NCI-H526 (cell line): ENCODE measurements at places on chromosomes 6 and 20.

DNA sequence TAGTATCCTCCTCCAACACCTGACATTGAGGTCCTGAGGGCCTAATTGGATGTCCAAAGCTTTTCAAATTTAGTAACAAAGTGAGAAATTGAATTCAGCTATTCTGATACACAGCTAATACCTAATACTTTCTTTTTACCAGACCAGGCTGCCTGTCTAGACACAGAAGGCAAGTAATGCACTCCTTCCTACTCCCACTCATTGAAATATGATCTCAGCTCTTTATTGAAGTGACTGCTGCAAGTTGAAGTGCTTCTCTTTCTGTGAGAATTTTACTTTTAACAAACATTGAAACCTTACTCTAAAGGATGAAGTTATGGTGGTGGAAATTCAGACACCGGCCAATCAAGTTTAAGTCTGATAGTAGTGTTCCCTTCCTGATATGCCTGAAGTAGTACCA is 90.8 kb upstream of the OGFRL1 start:
- no peak for DNase-seq

DNA sequence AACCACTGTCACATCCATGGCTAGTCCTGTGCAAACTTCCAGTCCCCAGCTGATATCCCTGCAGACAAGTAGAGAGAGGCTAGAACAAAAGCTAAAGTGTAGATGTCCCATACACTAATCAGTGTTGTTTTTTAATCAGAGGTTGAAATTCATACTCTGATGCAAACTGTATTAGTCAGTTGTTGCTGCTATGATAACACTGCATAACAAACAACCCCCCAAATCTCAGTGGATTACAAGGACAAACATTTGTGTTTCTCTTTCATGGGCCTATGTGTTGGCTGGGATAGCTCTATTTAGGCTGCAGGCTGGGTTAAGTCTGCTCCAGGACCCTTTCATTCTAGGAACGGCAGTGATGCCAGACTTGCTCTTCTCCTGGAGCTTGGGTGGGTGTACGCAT is 26.8 kb downstream of the BNIP5 start:
- DNase-seq, result no peak

DNA sequence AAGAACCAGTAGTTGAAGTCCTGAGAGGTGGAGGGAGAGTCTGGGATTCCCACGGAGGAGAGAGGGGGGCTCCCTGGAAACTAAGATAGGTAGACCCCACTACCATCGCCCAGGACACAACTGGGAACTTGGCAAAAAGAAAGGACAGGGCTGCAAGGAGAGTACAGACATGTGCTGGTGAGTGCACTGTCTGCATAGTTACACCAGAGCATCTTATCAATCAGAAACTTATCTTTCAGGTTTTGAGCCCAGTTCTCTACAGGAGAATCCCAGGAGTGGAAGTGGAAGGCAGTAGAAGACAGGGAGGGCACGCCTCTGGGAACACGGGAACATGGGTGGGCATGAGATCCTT is 12.2 kb downstream of the NFKBIL1 start:
- no peak for DNase-seq

DNA sequence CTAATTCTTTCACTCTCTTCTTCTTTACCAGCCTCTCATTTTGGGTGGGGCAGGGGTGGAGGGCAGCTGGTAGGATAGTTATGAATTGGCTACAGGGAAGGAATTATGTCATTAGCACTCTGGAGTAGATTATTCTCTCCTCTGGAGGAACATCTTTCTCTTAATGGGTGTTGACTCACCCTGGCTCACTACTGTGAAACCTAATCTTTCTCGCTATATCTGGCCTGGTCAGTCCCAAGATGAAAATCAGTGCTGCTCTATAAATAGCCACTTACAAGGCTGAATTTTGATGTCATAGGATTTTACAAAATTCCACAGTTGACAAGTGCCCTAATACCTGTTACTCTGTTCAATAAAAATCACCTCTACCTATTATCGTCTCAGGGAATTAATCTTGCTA is 151.3 kb downstream of the COL9A1 start:
- no peak for DNase-seq

DNA sequence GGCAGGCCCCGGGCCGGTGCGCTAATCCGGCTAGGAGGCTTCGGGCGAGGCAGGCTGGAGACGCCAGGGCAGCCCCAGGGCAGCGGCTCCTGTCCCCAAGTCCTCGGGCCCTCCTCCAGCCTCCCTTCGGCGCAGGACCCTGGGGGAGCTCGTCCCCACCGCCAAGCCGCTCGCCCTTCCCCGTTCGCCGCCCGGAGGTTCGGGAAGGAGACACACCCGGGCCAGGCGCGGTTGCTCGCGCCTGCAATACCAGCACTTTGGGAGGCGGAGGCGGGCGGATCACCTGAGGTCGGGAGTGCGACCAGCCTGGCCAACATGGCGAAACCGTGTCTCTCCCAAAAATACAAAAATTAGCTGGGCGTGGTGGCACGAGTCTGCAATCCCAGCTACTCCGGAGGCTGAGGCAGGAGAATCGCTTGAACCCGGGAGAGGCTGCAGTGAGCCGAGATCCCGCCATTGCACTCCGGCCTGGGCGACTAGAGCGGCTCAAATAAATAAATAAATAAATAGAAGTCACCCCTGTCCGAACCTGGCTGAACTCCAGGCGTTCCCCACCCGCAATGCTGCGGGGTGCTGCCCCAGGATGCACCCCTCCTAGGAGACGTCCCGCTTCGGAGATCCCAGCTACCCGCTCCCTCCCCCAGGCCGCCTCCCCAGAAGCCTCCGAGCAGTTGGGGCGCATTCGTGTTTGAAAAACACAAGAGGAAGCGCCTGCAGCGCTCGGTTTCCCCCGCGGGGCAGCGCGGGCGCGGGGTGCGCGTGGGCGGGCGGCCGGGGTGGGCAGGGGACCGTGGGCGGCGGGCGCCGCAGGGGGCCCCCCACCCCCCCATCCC is 27.5 kb downstream of the SERPINB9 start:
- DNase-seq, result no peak

DNA sequence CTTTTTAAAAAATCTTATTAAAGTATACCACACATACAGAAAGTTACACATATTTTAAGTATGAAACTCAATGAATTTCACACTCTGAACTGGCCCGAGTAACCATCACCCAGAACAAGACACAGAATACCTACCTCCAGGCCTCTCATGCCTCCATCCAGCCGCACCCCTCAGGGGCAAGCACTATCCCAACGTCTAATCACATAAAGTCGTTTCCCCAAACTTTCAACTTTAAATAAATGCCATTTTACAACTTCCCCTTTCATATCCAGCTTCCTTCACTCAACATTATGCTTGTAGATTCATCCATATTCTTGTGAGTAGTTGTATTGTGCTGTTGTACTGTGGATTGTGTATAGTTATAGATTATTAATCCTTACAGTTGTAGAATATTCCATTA is 539.1 kb downstream of the CD83 start:
- DNase-seq, result no peak

GRCh38 chr6:75759207-75759606 is 10.2 kb downstream of the MYO6 start:
- DNase-seq, result no peak

- DNase-seq, result no peak
Measured at GRCh38 chr6:158358450-158359077, 46.3 kb downstream of the TULP4 start.

DNA sequence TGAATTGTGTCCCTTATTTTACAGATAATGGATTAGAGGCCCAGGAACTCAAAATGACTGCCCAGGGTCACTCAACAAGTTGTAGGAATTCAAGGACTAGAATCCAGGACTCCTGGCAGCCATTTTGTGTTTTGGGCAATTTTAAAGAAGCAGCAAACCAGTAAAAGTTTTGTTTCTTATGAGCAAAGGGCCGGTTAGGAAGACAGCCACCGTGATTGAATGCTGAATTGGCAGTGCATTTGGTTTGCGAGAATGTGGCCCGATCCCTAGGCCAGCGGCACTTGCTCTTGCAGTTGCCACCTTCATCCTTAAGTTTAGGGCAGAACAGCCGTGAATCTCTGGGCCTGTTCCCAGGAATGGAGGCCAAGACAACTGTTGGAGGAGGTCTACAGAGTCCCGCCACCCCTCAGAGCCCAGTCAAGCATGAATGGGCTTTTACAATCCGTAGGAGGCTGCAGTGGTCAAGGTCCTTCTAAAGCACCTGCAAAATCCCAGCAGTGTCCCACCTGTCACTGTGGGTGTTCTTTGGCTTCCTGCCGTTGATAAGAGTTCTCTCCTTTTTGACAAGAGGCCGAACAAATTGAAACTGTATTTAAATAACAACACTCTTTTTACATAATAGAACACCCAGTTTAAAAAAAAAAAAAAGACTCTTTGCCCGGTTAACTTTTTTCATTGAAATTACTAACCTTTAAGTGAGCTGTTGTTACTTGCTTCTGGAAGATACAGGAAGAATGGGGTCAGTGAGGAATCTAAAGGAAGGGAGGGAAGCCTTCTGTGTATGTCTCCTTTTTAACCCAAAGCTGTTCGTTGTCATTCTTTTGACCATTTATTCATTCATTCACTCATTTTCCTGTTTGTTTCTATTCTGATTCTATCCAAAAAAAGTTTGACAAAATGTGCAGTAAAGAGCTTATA is 68.7 kb downstream of the PHACTR2 start:
- no peak for DNase-seq

- no peak for DNase-seq
Measured at GRCh38 chr6:15892369-15892768, 229.5 kb upstream of the DTNBP1 start.

DNA sequence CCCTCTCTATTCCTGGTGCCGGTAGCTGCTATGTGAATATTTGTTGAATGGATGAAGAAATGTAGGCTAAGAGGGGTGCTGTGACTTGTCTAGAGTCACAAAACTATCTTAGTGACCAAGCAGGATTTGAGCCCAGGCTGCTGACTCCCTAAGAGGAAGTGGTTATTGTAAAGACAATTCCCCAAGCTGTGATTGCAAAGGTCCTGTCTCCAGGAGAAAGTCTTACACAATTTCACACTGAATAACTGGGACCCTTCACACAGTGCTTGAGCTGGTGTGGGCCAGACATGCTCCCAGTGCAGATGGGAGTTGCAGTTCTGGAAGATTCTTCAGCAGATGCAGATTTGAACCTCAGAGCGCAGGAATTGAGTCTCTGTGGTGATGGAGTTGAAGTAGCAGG is 38.1 kb downstream of the IYD start:
- DNase-seq, result no peak

- DNase-seq, result peak; percentile 3
Measured at GRCh38 chr6:139327038-139327437, 35.2 kb upstream of the TXLNB start.

- DNase-seq, result no peak
Measured at GRCh38 chr6:135527116-135527959, 29.8 kb upstream of the AHI1 start.

- DNase-seq, result no peak
Measured at GRCh38 chr20:37941332-37941731, 38.4 kb downstream of the VSTM2L start.

DNA sequence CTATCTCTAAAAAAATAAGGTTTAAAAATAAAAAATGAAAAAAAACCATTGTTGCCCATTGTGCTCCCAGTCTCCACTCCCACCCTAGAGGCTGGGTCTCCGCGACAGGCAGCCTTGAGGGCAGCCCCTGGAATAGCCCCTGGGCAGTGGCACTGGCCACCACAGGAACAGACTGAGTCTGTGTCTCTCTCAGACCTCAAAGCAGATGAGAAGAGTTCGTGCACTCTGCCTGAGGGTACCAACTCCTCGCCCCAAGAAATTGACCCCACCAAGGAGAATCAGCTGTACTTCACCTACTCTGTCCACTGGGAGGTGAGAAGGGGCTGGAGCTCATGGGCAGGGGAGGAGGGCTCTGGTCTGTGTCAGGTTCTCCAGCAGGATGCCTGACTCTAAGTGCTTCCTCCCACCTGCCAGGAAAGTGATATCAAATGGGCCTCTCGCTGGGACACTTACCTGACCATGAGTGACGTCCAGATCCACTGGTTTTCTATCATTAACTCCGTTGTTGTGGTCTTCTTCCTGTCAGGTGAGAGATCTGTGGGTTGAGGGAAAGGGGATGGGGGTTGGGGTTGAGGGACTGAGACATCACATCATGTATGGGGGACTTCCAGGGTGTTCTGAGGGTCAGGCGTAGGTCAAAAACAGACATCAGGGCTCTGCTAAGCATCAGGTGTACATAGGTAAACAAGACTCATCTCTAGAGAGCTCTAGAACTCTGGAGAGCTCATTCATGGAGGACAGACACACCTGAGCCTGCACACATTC is 35.6 kb downstream of the TM9SF4 start:
- DNase-seq, result no peak

DNA sequence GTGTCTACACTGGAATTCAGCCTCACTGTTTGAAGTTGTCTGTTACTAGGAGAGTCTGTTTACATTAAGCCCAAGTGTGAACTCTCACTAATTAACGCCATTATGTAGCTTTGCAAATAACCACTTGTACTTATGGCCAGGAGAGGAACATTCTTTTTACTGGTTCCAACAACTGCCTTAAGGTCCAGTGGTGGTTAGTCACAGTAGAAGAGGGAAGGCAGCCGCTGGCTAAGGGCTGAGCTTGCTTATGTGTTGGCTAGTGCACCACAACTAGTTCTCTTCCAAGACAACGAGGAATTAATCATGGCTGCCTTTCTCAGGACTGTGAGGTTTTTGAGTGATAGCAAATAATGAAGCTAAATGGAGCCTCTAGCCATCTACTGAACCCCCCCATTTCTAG is 14.9 kb upstream of the SLC22A23 start:
- DNase-seq, result no peak

- DNase-seq, result no peak
Measured at GRCh38 chr6:15351631-15352030, 105.8 kb downstream of the JARID2 start.

GRCh38 chr6:62640749-62641148 is 354.7 kb upstream of the KHDRBS2 start:
- DNase-seq, result no peak
